ENCODE measurements at places on chromosomes 11 and 22. TPM values are rescaled to one million over a fixed set of nuclear protein-coding genes. Genes with fewer than 3 reads are reported as not detected.

GRCh38 chr11:72072348-72072747 lies 8.0 kb downstream of the NUMA1 start:
- DNase-seq = no peak
- H3K4me1 ChIP-seq = peaks cover 23% of the 10 kb centered on the region
- no peak overlapping the region for H3K4me3 ChIP-seq
- H3K36me3 ChIP-seq = no peaks in the 10 kb centered on the region
- peak overlapping the region; percentile 55 for H3K27ac ChIP-seq
- H3K27me3 ChIP-seq = no peaks in the 10 kb centered on the region

GRCh38 chr11:127632976-127633680 lies 632.6 kb upstream of the KIRREL3 start:
- H3K27ac ChIP-seq = no peak overlapping the region
- H3K4me1 ChIP-seq = peaks cover 7% of the 10 kb centered on the region
- no peak for DNase-seq
- no peaks in the 10 kb centered on the region for H3K27me3 ChIP-seq

DNA sequence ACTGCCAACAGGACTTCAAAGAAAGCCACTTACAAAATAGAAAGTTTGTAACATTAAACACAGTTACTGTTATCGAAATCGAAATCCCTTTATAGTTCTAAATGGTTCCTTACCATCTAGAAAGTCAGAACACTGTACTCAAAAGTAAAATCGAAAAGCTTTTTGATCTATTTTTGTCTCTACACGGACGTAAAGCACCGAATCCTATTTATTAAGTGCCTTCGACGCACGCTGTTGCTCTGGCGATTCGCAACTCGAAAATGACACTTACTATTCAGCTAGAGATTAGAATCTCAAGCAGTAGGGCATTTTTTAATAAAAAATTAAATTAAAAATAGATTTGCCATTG lies 78.3 kb downstream of the LARGE1 start:
- no peaks in the 10 kb centered on the region for H3K27me3 ChIP-seq
- DNase-seq = no peak
- no peaks in the 10 kb centered on the region for H3K36me3 ChIP-seq
- H3K4me1 ChIP-seq = peaks cover 20% of the 10 kb centered on the region
- H3K27ac ChIP-seq = no peak overlapping the region

Gene BAD
- 200 TPM for total RNA-seq

Gene MRGPRX3
- not detected for total RNA-seq

Gene MUC5B
- not detected for total RNA-seq

Data from cardiac muscle cell (in vitro differentiated cells and primary cell).